ENCODE measurements at places on chromosomes 2 and 18.
A peak's percentile ranks its signal among the peaks of the same experiment; 100 is the strongest.

- DNase-seq, result peak; percentile 59
Observed at GRCh38 chr18:78659748-78660147, 319.9 kb upstream of the SALL3 start.

- no peak for DNase-seq
Observed at GRCh38 chr2:69152847-69153583, 140.0 kb downstream of the ANTXR1 start.

DNA sequence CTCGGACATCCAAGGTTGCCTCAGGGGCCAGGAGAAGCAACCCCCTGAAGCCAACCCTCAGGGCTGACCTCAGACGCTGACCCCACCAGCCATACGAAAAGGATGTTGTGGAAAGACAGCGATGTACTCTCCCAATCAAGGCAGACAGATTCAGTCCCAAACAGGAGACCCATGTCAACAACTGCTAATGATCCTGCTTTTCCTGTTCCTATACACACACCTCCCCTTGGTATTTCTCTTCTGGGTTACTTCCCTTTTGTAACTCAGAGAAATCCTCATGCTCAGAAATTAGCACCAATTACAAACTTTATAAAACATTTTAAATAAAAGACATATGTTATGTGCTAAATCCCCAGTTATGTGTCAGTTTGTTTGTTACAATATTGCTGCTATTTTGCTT, 120.8 kb downstream of the PID1 start:
- DNase-seq, result no peak

- DNase-seq, result no peak
Observed at GRCh38 chr2:236743039-236743920, 173.7 kb downstream of the ACKR3 start.

GRCh38 chr2:206790311-206790935, 25.0 kb downstream of the FASTKD2 start:
- no peak for DNase-seq

GRCh38 chr2:39515273-39515896, 78.3 kb upstream of the MAP4K3 start:
- no peak for DNase-seq

- DNase-seq, result peak; percentile 56
Observed at GRCh38 chr2:96527286-96528005, 9.1 kb upstream of the ARID5A start.

DNA sequence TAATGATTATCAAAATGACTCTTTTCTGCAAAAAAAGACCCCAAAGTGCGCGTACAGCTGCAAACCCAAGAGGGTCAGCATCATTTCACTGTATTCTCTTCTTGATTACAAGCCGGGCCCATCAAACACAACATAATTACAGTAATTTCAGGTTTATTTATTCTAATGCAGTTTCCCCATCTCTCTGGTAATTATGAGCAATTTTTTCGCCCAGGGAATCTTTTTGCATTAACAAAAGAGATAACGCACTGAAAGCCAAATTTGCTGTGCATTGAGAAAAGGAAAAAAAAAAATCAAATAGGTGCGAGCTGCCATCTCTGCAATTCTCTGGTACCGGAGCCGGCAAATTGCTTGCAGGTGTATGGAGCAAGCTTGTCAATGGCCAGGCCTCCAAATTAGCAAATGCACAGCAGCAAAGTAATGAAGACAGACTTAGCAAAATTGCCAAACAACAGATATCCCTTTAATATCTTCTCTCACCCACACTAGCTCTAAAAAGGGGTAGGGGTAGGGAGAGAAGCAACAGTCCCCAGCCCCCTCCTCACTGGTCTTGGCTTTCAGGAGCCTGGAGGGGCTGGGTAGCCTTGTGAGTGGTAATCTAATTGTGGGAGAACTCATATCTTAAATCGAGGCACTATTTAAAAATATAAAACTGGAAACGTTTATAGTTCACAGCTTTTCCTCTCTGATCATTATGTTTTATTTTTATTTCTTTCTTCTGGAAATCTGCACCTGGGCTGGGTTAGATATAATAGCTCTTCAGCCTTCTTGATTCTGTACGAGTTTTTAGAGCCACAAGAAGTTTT, 6.7 kb downstream of the DLX1 start:
- DNase-seq, result peak; percentile 14

- no peak for DNase-seq
Observed at GRCh38 chr2:194205568-194206227, 1451.3 kb upstream of the SLC39A10 start.

DNA sequence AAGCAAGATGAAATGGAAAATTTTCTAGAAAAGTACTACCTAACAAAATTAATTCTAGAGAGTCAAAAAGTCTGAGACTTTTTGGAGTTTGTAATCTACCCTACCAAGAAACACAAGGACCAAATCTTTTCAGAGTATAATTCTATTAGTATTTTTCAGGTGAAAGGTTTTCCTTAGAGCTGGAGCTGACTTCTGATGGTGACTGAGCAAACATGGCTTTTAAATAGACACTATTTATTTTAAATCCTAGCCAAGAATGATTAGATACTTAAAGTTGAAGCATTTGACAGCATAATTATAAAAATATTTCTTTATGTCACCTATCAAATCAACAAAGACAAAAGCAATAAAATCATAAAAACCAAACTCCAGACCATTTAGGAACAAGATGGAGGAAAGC, 26.6 kb downstream of the ZC3H6 start:
- no peak for DNase-seq

GRCh38 chr2:113376913-113377445, 60.5 kb upstream of the ZNG1B start:
- no peak for DNase-seq

- no peak for DNase-seq
Observed at GRCh38 chr18:78505851-78506461, 473.7 kb upstream of the SALL3 start.

DNA sequence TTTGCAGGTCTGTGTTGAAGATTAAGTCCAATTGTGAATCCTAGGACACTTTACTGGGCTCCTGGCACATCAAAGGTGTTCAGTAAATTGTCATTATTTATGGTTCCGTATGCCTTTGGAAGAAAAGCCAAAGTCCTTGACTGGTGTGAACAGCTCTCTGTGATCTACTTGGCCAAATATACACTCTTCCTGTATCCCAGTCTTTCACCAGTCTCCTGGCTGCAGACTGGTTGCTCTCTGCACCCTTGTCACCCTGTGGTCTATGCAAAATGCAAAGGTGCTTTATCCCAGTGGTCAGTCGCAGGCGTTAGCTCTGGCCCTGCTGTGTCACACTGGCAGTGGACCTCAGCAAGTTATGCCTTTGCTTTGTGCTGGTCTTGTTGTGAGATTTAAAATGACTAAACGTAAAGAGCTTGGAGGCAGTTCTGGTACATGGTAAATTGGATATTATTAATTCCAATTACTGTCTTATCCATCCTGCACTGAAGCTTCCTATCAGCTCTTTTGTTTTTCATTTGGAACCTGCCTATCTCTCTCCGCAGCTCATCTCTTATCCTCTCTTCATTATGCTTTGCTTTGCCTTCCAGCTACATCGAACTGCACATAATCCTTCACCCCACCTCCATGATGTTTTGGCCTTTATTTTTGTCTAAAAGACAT, 83.1 kb downstream of the MYO1B start:
- peak; percentile 46 for DNase-seq

DNA sequence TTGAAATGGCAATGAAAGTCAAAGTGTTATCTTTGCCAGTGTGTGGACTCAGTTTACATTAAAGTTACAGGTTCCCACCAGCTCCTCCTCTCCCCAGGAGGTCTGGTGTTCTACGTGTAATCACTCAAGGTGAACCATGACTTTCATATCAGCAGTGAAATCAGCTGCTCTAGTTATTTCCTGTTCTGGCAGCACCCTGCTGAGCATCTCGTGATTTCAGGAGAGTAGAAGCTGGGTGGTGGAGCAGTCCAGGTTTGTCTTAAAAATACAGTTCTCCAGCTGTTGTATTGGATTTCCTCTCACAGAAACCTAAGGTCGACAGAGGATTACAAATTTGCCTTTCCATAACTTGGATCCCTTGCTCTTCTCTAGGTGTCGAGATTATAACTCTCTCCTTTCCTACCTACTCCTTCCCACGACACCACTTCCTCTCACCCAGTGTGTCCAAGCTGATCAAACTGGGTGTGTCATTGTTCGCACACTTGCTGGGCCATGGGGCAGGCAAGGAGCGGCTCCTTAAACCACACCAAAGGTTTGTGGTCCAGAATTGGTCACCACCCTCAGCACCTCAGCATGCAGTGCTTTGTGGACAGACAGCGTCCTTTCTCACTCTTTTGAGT, 13.0 kb upstream of the ARHGAP25 start:
- DNase-seq, result no peak

DNA sequence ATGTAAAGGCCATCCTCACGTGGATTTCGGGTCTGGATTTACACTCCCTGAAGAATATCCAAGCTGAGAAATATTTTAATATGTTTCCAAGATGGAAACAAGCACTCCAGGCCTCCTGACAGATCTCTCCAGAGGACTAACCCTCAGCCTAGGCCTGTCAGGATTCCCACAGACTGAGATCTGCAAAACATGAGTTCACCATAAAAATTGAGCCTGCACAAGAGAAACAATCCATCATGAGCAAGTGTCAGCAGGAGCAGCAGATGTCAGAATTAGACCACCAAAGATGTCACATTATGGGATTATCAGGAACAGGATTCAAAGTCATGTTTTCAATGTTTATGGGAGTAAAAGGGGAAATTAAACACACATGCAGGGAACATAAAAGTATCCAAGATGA, 191.3 kb downstream of the TFCP2L1 start:
- DNase-seq, result no peak

- DNase-seq, result no peak
Observed at GRCh38 chr2:156955701-156956100, 301.8 kb upstream of the GALNT5 start.

DNA sequence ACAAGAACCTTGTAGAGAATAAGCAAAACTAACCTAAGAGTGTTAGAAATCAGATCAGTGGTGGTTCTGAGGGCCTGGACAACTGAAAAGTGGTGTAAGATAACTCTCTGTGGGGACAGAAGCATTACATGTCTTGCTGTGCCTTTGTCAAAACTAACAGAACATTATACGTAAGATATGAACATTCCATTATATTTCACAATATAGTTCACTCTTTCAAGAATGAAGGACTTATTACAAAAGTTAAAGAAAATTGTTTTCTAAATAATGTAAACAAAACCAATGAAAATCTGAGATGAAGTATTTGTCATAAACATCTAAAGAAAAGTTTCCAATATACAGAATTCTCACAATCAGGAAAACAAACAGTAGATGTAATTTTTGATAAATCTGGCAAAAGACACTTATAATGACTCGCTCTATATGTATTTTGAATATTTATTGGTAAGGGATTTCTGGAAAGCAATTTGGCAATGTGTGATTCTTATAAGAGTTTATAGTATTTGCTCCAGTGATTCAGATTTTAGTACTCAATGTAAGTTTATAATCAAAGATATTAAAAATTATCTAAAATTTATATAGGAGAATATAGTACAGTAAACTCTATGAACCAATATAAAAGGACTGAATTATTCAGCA, 258.4 kb downstream of the CD226 start:
- DNase-seq, result no peak

DNA sequence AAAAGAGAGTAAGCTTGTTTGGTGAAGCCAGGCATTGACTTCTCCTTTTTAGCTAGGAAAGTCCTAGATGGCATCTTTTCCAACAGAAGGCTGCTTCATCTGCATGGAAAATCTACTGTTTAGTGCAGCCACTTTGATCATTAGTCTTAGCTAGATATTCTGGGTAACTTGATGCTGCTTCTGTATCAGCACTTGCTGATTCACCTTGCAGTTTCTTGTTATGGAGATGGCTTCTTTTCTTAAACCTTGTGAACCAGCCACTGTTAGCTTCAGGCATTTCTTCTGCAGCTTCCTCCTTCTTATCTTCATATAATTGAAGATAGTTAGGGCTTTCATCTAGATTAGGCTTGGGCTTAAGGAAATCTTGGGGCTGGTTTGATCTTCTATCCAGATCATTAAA, 639.7 kb downstream of the TDRD15 start:
- no peak for DNase-seq

GRCh38 chr2:187819624-187820023, 265.4 kb upstream of the TFPI start:
- no peak for DNase-seq

DNA sequence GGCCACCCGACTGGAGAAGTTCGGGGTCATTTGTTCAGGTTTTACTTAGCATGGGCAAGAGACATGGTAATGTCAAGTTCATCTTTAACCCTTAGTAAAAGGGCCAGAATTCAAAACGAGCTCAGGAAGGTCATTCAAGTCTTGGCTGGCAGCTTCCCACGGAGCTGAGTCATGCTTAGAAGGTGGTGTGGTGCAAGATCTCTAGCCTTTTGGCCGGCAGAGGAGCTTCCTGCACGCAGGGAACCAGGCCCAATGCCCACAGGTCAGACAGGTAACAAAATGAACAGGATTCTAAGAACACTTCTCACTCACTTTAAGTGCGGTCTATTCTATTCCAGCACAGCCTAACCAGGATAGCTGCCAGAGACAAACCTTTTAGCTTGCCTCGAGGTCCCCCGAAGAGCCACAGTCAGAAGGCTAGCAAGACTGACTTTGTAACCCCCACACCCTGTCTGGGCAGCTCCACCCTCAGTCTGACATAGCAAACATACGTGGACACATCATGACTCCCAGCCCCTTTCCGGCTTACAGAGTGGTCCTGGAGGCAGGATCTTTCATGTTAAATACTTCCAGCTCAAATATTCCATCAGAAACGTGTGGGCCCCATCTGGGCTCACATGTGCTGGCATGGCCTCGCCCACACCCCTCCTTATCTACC, 292.7 kb downstream of the BCL11A start:
- DNase-seq, result no peak

DNA sequence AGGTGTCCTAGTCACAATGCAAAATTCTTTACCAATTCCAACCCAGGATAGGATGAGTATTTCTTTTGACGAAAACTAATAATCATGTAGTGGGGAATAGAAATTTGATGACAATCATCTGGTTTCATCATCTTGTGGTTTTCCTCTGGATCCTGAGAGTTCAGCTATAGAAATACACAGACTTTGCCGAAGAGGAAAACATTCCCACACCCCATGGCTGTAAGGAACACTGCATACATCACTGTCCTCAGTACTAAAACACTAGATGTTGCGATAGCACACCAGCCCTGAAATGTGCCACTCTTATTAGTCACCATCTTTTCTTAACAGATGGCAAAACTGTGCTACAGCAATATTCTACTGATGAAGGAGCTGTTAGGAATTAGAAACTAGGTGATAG, 29.4 kb downstream of the CERKL start:
- DNase-seq, result no peak

DNA sequence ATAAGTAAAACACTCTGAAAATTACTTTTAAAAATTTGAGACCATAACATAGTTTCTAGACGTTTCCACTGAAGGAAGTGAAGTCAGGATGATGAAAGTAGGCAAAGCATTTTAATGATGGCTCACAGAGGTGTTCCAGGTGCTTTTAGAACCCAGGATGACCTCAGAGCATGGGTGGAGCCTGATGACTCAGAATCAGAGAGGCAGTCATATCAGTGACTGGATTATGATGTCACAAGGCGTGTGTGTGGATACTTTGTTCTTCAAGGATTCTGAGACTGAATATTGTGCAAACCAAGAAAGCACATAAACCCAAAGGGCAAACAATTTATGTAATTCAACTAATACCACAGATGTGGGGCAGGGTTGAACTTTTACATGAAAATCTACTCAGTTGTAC, 208.0 kb upstream of the FBXO11 start:
- DNase-seq, result no peak

Measured in SK-N-SH (cell line).